ENCODE measurements at places on chromosomes 7 and 10.

DNA sequence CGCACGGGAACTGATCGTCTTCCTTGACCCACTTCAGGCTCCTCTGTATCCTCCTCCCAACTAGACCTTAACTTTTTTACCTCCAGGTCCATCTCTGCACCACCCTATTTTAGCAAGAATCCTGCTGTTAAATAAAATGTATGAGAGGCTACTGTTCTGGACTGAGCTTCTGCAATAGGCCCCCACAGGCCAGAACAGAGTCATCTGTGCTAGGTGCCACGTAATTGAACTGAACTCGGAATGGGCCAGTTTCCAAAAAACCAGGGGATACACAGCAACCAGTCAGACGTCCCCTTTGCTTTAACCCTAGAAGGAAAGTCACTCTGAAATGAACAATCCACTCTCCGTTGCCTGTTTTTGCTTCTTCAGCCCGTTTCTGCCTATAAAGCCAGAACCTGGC lies 71.3 kb downstream of the CHST15 start:
- DNase-seq = no peak

GRCh38 chr7:118094044-118094443 lies 89.9 kb upstream of the LSM8 start:
- no peak for DNase-seq

DNA sequence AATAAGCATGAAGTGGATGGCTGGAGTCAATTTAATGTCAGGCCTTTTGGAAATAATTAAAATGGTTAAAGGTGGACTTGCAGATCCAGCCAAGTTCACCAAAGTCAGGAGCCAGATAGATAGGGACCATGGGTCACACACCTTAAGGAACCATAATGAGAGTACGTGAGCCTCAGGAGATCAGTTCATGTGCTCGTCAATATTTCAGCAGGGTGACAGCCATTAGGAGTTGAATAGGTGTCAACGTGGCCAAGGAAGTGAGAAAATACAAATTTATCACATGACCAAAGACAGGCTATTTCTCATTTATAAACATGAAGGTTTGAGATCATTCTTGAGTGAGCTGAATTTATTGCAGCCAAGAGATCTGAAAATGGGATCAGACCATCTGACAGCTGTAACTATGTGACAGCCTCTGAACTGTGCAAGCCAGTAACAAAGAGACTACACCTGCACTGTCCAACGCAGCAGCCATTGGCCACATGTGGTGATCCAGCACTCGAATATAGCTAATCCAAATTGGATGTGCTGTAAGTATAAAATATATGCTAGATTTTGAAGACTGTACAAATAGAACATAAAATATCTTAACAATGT lies 249.7 kb upstream of the PTN start:
- DNase-seq = no peak

GRCh38 chr10:86188796-86189558 lies 177.6 kb downstream of the GRID1 start:
- DNase-seq = no peak

- no peak for DNase-seq
These were observed 31.5 kb upstream of the ERV3-1 start for GRCh38 chr7:65037740-65038688.

GRCh38 chr7:127390817-127391590 lies 1.5 kb downstream of the ZNF800 start:
- no peak for DNase-seq

- DNase-seq = no peak
These were observed 145.1 kb downstream of the GNAI1 start for GRCh38 chr7:80279760-80280159.

GRCh38 chr10:70753026-70753663 lies 32.0 kb downstream of the TBATA start:
- DNase-seq = no peak

DNA sequence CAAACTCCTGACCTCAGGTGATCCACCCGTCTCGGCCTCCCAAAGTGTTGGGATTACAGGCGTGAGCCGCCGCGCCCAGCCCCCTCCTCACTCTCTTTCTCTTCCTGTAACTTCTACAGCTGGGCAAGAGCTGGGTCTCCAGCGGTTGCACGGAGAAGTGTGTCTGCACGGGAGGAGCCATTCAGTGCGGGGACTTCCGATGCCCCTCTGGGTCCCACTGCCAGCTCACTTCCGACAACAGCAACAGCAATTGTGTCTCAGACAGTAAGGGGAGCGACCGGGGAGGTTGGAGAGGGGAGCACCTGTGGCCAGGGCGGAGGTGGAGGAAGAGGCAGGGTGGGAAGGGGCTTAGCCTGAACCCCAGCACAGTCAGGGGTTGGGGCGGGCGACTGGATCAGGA lies 41.4 kb downstream of the EPHB4 start:
- no peak for DNase-seq

DNA sequence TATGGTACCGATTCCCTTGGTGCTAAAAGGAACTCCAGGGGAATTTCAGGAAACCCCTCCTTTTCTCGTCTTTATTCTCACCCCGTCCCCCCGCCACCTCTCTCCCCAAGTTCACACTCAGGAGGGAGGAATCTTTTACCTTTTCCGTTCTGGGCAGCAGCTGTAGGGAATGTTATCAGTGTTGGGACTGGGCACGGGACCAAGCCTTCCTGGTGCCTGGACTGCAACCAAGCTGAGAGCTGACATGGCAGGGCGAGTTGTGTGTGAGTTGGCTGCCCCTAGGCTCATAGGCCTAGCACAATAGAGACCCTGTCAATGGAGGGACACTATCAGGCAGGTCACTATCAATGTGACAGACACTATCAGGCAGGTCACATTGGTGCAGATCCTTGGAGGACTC lies 121.4 kb downstream of the TCF7L2 start:
- DNase-seq = no peak

Data from iPS DF 19.7 (cell line).